T-helper 22 cell (primary cell): ENCODE measurements at places on chromosomes 5 and 9.

DNA sequence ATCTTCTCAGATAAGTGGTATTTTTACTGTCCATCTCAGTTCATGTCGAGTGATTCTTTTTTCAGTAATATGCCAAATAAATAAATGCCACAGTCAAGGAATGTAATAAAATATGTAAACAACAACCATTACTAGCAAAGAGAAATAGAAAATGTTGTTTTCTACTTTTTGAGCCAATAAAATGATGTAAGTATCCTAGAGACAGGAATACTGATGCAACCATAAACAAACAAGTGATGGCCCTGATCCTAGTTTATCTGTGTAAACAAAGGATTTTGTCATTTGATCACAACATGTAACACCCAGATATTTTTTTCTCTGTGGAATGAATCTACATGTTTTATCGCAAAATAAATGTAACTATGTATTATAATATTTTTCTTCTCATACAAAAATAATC, 1852.8 kb downstream of the EFNA5 start:
- no peak for DNase-seq

DNA sequence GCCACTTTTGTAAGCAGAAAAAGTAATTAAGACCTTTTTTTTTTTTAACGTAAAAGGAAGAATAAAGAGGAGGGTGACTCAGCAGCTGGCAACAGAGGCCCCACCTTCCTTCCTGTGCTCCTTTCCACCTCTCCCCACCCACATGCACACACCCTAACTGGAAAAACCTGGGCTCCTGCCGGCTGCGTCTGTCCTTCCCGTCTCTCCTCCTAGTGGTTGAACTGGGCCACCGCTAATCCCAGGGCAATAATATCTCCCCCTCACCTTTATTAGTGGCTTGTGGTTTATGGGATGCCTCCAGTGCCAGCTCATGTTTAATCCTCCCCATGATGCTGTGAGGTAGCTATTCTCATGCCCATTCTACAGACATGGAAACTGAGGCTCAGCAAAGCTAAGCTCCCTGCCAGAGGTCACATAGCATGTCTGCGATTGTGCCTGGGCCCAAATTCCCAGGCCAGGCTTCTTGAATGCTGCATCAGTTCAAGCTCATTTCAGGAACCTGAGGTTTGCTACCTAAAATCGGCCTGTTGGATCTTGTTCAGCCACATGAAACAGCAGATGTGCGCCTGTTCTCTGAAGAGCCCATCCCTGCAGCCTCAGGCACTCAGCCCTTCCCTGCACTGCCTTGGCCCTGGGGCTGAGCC, 60.9 kb upstream of the IL17B start:
- DNase-seq = no peak

- DNase-seq = no peak
Observed at GRCh38 chr5:139392324-139392677, 2.6 kb upstream of the MZB1 start.

DNA sequence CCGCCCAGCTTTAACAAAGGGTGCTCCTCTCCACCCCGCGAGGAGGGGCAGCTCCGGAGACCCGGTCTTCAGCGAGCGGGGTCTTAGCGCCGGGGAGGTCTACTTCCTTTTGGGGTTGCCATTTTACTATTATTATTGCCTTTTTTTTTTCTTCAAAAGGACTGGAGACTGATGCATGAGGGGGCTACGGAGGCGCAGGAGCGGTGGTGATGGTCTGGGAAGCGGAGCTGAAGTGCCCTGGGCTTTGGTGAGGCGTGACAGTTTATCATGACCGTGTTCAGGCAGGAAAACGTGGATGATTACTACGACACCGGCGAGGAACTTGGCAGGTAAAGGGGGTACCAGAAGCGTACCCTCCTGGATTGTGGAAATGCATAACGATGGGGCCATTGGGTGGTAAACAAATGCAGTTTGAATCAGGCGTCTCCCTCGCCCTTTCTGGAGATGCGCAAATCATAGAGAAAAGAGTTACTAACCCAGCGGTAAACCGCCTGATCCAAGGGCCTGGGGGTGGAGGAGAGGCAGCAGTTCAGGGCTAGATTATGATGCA, 1.2 kb downstream of the DAPK1 start:
- DNase-seq = no peak

GRCh38 chr5:174514983-174515394, 209.4 kb upstream of the MSX2 start:
- DNase-seq = no peak

- no peak for DNase-seq
Observed at GRCh38 chr9:123481209-123481865, 125.3 kb downstream of the CRB2 start.

DNA sequence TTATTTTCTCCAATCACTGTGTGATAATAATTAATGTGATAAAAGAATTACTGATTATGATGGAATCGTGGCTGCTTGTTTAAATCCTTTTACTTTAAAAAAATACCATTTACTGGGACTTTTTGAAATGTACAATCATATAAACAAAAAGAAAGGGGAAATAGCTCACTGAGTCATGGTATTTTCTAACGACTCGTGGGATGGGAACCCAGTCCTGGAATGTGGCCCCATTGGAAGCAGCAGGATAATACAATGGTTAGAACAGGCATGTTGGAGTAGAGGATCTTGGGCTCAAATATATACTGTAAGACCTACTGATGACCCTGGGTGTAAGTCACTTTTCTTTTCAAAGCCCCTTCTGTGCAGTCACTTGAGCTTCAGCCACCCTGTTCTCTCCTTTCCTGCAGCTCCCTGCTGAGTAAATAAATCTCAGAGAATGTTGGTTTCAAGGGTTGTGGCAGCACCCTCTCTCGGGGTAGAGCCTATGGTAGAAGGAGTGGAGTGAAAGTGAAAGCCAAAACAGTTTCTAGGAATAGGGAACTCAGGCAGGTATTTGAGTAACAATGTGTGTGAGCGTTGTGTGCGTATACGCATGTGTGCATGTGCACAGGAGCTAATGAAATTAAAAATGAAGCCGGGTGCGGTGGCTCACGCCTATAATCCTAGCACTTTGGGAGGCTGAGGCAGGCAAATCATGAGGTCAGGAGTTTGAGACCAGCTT, 40.8 kb upstream of the LARP1 start:
- no peak for DNase-seq

GRCh38 chr5:60271517-60271916, 378.0 kb upstream of the PDE4D start:
- DNase-seq = no peak

GRCh38 chr9:115597330-115597895, 479.5 kb upstream of the TNC start:
- DNase-seq = no peak

- no peak for DNase-seq
Observed at GRCh38 chr5:56259002-56259511, 25.9 kb upstream of the ANKRD55 start.

GRCh38 chr5:61744690-61745619, 412.9 kb downstream of the ZSWIM6 start:
- no peak for DNase-seq

GRCh38 chr5:140342287-140342686, 4.1 kb downstream of the HBEGF start:
- DNase-seq = no peak

DNA sequence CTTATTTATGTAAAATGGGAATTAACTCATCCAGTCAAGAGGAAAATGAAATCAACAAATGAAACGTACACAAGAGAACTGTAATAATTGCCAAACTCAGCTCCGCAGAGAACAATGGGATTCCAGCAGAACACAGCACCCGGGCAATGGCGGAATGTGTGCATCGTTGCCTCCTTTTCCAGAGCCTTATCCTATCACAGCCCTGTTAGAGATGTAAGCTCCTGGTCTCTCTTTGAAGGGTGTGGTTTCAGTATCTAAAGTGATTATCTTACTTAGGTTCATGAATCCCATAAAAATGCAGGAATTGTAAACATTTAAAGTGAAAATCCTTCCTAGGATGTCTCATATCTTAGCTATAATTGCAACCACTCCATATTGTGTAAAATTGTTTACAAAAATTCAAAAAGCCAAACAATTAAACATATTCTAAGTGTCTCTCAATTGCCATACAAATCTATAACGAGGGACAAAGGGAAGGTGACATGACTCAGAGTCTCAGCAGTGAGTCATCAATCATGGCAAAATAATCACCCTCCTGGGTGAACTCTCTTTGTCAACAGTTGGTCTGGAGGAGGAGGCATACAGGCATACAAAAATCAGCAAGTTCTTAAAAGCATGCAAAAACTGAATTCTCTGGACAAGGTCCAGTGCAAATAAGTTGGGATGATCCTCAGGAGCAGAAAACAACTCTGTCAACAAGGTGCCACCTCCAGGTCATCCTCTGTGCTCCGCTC, 22.6 kb downstream of the SEMA5A start:
- no peak for DNase-seq

GRCh38 chr5:171644536-171644935, 141.1 kb upstream of the SMIM23 start:
- no peak for DNase-seq

DNA sequence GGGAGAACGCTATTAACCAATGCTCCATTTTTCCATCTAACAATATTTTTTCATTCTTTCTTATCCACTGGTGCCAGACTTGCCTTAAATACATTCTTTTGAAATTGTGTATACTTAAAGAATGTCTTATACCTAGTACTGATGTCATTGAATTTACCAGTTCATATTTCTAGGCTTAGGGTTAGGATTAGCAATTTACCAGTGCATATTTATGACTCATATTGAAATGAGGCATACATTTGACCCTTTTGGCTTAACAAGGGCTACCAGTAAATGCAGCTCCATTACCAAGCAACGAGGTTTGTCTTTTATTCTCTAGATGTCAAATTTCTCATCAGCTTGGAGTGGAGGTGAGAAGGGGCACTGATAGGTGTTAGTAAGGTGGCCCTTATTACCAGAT, 89.5 kb downstream of the CDH9 start:
- DNase-seq = no peak

DNA sequence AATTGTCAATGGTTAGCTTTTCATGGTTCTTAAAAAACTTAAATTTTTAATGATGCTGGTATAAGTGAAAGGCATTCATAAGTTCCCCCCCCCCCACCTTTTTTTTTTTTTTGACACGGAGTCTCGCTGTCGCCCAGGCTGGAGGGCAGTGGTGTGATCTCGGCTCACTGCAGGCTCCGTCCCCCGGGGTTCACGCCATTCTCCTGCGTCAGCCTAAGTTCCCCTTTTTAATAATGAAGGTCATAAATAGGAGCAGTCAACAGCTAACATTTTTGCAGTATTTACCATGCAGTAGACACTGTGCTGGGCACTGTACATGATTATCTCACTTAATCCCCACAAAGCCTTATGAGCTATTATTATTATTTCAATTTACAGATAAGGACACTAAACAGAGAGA, 556.3 kb downstream of the PDE4D start:
- no peak for DNase-seq

GRCh38 chr5:59484618-59485017, 408.9 kb downstream of the PDE4D start:
- DNase-seq = no peak

GRCh38 chr5:65482736-65483545, 1.2 kb upstream of the ADAMTS6 start:
- DNase-seq = no peak

- no peak for DNase-seq
Observed at GRCh38 chr9:18350036-18350435, 123.9 kb upstream of the ADAMTSL1 start.

- DNase-seq = no peak
Observed at GRCh38 chr5:173319646-173320045, 8.6 kb downstream of the STC2 start.

DNA sequence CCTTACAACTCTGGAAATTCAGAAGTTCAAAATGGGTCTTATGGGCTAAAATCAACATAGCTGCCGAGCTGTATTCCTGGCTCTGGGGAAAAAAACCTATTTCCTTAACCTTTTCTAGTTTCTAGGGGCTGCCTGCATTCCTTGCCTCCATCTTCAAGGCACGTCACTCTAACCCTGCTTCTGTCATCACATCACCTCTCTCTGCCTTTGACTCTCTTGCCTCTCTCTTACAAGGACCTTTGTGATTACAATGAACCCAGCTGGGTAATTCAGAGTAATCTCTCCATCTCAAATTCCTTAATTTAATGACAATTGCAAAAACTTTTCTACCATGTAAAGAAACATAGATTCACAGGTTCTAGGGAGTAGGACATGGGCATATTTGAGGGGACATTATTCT, 103.1 kb upstream of the SMC2 start:
- DNase-seq = no peak

DNA sequence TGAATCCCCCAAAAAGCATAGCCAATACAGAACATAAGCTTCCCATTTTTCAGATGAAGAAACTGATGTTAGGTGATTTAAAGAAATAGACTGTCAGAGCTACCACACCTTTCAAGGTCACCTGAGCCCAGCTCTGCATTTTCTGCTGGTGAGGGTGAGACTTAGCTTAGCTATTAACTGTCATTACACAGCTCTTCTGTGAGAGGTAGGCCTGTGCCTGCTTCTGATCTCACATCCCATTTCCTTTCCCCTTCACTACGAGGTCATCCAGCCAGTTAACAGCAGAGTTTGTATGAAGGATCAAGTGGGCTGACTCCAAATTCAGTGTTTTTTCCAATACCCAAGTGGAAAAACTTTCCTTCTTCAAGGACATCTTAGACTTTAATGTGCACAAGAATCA, 528.6 kb upstream of the CLINT1 start:
- DNase-seq = no peak

DNA sequence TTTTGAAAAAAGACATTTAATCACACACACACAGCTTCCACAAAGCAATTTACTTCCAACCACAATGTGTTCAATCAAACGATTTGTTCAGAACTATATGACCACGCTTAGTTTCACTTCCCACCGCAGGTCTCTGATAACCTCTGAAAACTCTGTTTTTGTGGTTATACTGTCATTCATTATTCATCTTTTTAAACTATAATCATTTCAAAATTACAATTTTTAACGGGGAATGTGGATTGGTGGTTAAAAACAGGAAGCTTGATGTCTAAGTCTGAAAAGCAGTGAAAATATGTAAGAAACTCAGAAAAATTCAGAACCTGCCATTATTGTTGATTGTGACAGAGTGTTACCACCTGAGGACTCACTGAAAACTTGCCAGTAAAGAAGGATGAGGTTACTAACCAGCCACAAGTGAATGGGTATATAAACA, 12.7 kb upstream of the TMEM174 start:
- DNase-seq = no peak
